ENCODE measurements at places on chromosomes 1 and 21.

DNA sequence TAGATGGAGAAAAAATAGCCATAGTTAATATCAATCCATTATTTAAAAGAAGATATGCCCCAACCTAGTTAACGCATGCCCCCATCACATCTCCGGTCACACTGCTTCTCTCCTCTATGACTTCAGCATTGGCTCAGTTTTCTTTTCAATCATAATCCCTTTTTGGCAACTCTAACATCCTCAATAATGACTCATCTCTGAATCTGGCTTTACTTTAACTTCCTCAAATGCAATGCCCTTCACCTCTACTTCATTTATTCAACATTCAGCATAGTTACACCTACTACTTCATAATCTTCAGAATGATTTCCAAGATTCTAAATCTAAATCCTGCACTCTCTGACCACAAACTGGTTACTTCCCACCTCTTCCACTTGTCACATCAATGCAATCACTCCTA is 417.3 kb downstream of the USH2A start:
- no peak for DNase-seq

- DNase-seq, result no peak
Observed at GRCh38 chr1:47621483-47621882, 183.6 kb downstream of the FOXD2 start.

DNA sequence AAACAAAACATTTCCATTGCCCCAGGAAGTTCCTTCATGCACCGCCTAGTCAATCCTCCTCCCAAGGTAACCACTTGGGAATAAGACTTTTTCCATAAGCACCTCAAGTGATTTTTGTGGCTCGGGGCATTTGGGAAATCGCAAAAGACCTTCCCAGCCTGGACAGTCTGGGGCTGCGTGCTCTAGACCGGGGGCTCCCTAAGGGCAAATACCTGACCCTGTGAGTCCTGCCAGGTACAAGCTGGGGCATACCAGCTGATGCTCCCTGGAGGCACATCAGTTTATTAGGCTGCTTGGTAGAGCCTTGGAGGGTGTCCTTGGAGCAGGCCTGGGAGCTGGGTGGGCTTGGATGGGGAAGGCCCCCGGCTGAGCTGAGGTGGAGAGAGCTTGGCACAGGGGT is 34.4 kb downstream of the ALPL start:
- DNase-seq, result no peak

DNA sequence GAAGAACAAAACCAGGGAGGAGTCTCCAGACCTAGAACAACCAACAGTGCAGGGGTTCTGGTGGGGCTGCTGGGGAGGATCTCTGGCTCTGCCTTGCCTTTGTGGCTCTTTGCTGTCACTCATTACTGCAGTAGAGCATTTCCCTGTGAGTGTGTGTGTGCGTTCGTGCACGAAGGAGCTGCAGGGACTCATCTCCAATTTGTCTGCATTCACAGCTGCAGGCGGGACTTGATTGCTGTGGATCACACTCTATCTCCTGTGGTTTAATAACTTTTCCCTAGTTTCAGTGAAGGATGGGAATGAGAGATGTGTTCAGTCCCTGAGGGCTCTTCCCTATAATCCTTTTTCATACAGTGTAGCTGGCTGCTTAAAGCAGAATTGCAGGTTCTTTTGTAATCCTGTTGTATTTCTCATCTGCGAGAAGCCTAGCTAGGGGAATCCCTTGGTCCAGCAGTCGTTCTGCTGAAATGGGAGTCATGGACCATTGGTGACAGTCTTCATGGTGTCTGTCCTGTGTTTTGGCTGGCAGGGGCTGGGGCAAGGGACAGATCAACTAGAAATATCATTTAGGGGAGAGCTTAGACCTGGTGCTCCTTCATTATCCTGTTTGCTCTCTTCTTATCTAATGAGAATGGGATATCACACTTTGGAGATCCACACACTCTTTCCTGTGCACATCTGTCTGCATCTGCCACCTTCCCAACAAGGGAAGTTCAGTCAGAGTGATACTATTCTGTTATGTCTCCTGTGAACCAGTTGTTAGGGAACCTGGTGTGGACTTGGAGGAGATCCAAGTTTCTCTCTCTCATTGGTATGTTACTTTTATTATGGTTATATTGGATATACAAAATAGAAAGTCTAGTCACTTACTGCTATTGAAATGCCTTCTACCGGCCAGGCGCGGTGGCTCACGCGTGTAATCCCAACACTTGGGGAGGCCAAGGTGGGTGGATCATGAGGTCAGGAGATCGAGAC is 3.0 kb downstream of the PCP4L1 start:
- DNase-seq, result peak; percentile 1

DNA sequence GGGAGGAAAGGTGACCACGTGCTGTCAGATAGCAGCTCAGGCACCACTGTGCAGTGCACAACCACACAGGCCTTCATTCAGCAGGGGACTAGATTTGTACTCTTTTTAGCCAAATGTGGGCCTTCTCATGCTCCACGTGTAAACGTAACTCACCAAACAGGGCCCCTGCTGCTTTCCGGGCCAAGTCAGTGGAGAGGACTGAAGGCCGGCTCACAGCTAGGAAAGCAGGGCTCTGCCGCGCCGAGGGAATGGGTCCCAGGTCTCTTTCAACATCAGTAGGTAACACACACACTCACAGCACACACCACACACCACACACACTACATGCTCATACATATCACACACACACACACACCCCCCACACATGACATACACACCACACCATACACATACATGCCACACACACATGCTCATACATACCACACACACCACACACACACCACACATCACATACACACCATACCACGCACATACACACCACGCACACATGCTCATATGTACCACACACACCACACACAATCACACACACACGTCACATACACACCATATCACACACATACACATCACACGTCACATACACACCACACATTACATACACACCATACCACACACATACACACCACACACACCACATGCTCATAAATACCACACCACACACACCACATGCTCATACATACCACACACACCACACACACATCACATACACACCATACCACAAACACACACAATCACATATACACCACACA is 124.0 kb upstream of the ERG start:
- DNase-seq, result no peak

DNA sequence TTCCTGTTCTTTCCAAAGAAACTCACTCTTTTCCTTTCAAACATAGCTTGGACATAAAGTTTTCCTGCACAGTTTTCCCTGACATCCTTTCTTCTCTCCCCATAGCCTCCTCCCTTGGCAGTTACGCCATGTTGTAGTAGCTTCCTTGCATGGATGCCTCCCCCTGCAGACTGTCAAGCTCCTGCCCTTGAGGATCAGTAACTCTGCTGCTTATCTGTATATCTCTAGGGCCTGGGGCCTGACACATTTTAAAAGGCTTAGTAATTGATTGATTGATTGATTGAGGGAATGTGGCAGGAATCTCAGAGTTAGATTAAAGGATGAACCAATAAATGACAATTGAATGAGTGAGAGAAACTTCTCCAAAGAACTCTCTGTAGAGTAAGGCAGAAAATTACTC is 143.7 kb downstream of the NEK7 start:
- DNase-seq, result no peak

DNA sequence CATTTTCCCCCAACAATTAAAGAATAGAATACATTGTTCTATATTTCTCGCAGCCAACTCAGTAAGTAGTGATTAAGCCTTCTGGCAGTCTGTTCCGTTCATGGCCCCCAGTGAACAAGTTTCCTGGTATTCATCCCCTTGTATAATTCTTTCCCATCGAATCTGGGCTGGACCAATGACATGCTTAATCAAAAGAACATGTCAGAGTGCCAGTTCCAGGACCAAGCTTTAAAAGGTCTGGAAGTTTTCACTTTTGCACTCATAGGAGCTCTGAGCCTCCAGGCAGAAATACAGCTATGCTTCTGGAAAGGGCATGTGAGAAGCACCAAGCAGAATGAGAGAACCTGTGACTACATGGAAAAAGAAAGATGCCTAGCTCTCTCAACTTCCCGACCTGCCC is 22.5 kb upstream of the DPYD start:
- DNase-seq, result no peak

GRCh38 chr1:10969267-10969970 is 43.0 kb upstream of the TARDBP start:
- peak; percentile 24 for DNase-seq

DNA sequence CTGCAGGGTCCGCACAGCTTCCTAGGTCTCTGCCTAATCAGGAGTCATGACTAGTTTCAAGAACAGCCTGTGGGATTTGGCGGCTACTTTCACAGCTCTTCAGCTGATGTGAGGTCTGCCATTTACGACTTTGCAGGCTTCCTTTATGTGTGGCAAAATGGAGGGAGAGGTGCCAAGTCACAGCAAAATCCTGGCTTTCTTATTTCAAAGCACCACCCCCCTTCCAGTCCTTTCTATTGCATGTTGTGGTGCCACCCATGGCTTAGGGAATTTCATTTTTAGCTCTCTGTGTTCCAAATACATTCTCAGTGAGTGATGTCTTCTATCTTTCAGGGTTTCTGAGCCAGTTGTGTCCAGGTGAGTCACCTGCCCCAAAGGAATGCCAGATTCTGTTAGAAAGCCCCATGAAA is 75.1 kb upstream of the WLS start:
- no peak for DNase-seq

DNA sequence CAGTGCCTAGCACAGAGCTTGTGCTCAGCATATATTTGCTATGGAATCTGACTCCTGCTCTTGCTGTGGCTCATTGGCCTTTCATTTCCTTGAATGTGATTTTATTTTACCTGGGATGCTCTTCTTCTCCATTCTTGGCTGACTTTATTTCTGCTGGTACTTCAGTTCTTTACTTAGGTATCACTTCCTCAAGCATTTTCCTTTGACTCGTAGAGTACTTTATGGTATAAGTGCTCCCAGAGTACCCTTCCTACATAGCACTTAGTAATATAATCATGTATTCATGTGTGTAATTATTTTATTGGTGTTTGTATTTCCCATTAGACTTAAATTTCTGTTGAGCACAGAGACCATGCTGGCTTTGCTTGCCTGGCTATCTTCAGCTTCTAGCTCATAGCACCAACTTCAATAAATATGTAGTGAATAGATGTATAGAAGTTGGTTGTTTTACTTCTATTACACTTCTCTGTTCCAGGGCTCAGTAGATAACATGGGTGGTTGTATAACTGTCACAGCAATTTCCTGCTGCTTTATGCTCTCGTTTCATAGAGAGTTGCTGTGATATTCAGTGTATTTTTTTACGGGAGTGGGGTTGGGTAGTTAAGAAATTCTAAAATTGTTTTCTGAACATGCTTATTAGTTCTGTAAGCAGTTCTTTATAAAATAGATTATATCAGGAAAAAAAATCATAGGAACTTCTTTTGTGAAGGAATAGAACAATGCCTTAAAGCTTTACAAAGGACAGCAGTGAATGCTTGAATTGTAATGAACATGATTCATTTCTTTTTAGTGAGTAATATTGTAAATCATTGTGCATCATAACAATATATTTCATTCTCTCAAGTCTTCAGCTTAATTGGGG is 112.2 kb downstream of the NEK7 start:
- DNase-seq, result no peak

- DNase-seq, result peak; percentile 52
Observed at GRCh38 chr1:178075333-178075732, 18.6 kb upstream of the RASAL2 start.

GRCh38 chr1:94160811-94161210 is 39.9 kb upstream of the ABCA4 start:
- no peak for DNase-seq

DNA sequence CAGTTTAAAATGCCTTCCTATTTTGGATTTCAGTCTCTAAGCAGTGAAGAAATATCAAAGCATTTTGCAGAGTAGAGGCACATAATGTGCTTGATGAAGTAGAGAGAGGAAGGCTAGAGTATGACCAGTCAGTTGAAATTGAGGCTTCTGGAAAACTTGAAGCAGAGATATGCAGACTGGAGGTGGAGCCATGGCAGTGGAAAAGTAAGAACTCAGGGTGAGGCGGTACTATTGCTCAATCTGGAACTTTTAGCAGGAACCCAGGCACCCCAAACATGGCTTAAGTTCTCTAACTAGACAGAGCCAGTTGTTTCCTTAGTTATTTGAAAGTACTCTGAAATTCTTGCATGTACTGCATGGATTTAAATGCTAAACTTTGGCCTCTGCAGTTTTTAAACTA is 288.6 kb downstream of the HHAT start:
- DNase-seq, result no peak

GRCh38 chr1:13823126-13823880 is 123.3 kb downstream of the PRDM2 start:
- DNase-seq, result no peak

- no peak for DNase-seq
Observed at GRCh38 chr1:113003751-113004690, 48.0 kb upstream of the SLC16A1 start.

- DNase-seq, result no peak
Observed at GRCh38 chr1:58438468-58438867, 108.1 kb downstream of the OMA1 start.

- no peak for DNase-seq
Observed at GRCh38 chr1:212412374-212412773, 2.3 kb downstream of the PACC1 start.

DNA sequence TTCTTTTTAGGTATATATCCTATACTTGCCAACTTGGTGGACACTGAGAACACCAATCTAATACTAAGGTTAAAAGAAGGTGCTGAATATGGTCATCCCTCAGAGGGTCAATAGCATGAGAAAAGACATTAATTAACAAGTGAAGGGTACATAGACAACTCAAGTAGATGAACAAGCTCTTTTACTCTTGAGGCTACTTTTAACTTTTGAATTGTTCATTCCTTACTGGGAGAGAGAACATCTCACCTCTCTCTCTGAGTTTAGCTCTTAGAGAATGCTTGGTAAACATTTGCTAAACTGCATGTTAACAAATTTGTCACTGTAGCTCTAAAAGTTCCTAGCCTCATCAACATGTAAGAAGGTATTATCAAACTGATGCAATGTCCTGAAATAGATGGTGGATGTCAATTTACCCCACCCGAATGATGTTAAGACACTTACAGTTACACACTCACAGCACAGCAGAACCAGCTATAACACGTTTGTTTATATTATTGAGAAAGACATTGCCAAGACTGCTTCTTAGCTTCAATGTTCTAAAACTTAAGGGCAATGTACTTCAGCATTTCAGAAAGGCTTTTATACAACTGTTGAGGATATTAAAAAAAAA is 35.9 kb downstream of the HEATR1 start:
- no peak for DNase-seq

- no peak for DNase-seq
Observed at GRCh38 chr1:60069691-60070090, 3.9 kb downstream of the C1orf87 start.

GRCh38 chr1:173996995-173997394 is 25.2 kb downstream of the RC3H1 start:
- DNase-seq, result no peak

DNA sequence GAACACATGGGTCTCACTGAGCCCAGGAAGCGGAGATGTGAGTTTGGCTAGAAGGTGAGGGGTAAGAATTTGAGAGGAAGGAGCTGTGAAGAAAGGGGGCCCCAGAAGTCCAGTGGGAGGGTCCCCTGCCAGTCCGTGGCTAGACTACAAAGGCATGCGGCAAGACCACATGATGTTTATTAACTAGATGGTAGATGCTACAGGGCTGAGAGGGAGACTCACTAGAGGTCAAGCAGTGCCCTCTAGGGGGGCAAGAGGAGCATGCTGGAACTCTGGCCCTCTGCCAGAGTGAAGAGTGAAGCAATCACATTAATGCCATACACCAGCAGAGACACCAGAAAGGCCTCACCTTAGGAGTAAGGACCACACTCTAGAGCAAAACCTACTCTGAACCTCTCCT is 12.2 kb downstream of the KIAA0319L start:
- no peak for DNase-seq

- DNase-seq, result no peak
Observed at GRCh38 chr1:151820940-151821339, 10.7 kb downstream of the RORC start.
